Brain (organoid and tissue), 16 donors: ENCODE measurements at places on chromosomes 12 and 14.
A peak's percentile ranks its signal among the peaks of the same experiment; 100 is the strongest.

- DNase-seq = no peak
These were observed 38.1 kb upstream of the GARIN2 start for GRCh38 chr14:67151082-67151666.

- no peak for DNase-seq
These were observed 241.5 kb downstream of the SNAPC1 start for GRCh38 chr14:62003701-62004100.

GRCh38 chr12:45435945-45436710, 220.2 kb downstream of the ANO6 start:
- DNase-seq = no peak

DNA sequence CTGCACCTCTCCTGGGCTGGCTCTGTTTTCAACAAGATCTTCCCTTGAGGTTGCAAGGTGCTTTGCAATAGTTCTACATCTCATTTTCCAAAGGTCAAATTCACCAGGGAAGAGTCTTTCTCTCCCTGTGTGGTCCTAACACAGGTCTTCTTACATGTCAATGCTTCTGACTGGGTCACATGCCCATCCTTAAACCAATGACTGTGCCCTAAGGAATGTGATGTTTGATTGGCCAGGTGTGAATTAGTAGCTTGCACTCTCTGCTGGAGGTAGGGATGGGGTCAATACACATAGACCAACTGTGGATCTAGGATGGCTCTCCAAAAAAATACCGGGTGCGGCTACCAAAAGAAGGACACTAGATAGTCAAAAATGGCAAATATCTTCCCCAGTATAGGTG, 19.9 kb upstream of the KCNK10 start:
- DNase-seq = no peak

DNA sequence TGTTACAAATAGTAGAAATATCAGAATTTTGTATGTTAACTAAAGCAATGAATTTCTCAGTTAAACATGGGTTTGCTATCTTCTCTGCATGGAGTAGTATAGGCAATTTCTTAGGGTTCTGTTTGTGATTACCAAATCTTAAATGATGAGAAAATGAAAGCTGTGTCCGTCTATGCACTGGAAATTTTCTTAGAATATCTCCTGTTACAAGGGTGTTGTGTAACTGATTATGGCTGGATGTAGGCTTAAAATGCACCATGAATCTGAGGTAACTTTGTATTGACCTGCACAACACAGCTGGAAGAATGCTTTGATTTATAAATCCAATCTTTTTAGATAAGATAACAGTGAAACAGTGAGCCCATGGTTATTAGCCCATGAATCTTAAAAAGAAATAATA, 17.8 kb downstream of the TRIP11 start:
- no peak for DNase-seq

DNA sequence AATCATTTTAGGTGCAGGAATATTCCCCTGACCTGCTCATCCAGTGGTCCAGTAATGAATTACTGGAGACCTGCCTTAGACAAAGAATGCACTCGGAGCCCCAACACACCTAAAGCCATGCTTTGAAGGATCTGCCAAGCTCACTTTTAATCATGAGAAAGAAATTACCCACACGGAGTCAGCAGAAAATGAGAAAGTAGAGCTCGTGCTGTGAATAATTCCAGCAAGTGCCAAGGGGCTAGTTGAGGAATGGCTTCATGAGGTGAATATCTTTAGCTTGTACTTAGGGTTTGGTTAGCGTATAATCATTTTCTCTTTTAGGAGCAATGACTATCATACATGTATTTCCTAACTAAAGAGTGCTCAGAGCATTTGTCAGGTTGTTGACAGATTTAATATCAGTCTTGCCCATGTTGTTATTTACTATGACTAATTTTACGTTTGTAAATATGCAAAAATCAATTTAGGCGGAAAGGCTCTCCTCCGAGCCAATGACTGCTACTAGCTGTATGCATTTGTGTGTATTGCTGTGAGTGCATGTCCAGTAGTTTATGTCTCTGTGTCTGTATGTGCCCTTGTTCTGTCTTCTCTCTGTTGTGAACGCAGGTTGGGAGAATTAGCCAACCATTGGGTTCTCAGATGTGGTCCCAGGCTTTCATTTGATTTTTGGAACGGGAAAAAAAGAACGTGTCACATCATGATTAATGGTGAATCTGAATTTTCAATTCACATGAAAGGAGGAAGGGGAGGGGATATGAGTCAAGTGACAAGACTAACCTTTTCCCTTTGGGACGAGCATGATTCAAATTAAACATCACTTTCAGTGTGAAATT, 98.4 kb downstream of the RMST start:
- DNase-seq = peak; percentile 39

- DNase-seq = no peak
These were observed 49.8 kb upstream of the RAP1B start for GRCh38 chr12:68560851-68561422.

- DNase-seq = peak; percentile 24
These were observed 147.4 kb downstream of the EFCAB11 start for GRCh38 chr14:89807151-89807550.

GRCh38 chr12:104568935-104569334, 112.2 kb downstream of the CHST11 start:
- no peak for DNase-seq

- DNase-seq = peak; percentile 64
These were observed 413 bp upstream of the ALX1 start for GRCh38 chr12:85279449-85280164.

DNA sequence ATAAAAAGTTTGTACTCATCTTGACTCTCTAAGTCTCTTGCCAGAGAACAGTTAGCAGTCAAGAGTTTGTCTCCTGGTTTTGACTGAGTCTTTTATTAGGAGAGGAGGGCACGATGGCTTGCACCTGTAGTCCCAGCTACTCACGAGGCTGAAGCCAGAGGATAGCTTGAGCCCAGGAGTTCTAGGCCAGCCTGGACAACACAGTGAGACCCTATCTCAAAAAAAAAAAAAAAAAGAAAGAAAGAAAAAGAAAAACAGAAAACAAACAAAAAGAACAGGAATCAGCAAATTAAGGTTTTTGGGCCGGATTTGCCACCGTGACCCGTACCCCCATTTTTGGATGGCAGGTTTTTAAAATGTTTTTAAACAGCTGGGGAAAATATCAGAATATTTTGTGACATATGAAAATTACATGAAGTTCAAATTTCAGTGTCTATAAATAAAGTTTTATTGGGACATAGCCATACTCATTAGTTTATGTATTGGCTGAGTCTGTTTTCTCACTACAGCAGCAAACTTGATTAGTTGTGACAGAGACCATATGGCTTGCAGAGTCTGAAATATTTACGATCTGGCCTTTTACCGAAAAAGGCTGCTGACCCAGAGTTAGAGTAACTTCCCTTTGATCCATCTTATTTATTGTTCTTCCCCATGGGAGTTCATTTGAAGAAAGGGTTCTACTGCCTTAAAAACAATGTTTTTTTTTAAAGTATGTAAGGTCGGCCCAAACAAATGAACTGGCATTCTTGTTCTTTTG, 31.2 kb downstream of the VEZT start:
- no peak for DNase-seq

GRCh38 chr14:33934043-33934750, 16.7 kb downstream of the EGLN3 start:
- no peak for DNase-seq

DNA sequence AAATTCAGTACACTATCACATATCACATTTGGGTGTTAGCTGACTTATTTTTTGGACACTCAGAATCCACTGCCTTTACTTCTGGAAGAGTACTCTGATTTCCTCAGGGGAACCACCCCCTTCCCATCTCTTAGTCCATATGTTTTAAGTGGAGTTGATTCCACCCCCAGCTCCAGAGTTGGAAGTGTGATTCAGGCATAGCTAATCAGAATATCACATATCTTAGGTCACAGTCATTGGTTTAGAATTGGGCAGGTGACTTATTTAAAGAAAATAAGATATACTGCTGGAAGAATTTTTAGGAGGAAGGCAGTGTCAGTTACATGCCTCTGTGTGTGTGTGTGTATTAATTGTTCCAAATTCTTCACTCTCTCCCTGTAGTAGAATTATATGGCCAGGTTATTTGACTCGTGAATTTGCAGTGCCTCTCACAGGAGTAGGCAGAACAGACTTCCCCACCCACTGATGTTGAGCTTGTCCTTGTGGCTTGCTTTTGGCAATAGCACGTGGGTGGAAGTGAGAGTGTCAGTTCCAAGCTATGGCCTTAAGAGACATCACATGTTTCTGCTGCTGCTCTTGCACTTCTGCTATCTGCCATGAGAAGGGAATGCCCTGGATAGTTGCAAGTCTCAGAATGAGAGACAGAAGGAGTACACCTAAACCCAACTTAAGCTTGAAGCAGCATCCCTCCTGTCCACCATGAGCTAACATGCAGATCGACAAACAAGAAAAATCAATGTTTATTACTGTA, 6.4 kb upstream of the GAS2L3 start:
- DNase-seq = no peak

GRCh38 chr14:22656945-22657731, 13.0 kb upstream of the OR6J1 start:
- DNase-seq = no peak

DNA sequence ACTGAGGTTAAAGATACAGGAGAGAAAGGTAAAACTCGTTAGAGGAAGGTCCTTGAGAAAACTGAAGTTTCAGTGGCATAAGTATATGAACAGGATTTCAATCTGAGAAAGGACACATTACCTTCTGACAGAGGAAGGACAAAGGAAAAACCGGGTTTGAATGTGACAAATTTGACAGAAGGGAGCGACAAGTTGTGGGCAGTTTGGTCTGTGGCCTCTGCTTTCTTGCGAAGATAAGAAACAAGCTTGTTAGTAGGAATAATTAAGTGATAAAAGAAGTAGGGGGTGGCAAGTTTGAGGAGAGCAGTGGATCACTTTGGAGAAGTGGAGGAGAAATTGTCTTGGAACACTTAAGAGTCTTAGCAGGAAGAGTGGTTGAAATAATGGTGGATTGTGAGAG, 5.1 kb downstream of the MON2 start:
- no peak for DNase-seq

DNA sequence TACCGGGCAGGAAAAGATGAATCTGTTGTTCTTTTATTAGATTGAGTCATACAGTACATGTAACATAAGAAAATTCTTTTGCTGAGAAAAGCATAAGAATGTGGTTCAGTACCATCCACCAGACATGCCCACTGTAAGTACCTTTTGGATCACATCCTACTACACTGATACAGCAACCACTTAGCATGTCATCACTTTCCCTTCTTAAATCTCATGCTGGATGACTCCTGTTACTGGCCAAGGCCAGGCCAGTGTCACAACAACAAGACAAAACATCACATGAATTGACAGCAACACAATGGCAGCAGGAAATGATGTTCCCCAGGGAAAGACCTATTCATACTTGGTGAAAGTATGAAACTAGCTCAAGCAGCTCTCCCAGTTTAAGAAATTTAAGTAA, 46.4 kb downstream of the STXBP6 start:
- no peak for DNase-seq

GRCh38 chr14:99589031-99589441, 15.0 kb downstream of the CCDC85C start:
- DNase-seq = no peak

- no peak for DNase-seq
These were observed 7.1 kb downstream of the PTHLH start for GRCh38 chr12:27965411-27965810.

DNA sequence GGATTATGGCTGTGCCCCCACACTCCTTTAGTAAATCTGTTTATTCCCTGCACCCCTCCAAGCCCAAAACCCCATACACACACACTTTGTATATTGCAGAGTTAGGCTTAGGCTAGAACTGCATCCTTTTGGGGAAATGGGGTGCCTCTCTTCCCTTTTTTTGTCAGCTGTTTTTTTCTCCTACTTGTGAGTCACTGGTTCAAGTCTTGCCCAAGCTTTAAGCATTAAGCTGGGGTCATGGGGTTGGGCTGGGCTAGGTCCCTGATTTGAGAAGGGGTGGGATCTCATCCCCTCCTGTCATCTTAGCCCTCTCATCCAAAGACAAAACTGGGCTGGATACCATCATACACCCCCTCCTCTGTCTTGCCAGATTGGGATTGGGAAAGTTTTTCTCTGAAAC, 1.6 kb downstream of the LRP1 start:
- no peak for DNase-seq

GRCh38 chr12:131850856-131851559, 22.8 kb downstream of the MMP17 start:
- no peak for DNase-seq

DNA sequence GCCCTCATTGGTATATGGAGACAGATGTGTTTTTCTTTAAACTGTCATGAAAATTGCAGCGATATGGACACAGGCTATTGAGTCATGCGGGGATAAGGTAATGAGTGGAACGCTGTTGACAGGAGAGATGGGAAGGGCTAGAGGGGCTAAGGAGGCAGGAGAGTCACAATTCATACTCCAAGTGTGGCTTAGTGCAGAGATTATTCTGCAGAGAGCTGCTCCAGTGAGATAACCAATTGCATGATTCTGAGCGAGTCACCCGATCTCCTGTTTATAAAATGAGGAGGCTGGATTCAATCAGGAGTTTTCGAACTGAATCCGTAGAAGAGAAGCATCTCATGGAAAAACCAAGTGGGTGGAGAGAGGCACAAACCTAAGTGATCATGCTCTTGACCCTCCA, 106.4 kb upstream of the PLEKHG7 start:
- no peak for DNase-seq

GRCh38 chr12:130076752-130077151, 85.5 kb upstream of the FZD10 start:
- no peak for DNase-seq

DNA sequence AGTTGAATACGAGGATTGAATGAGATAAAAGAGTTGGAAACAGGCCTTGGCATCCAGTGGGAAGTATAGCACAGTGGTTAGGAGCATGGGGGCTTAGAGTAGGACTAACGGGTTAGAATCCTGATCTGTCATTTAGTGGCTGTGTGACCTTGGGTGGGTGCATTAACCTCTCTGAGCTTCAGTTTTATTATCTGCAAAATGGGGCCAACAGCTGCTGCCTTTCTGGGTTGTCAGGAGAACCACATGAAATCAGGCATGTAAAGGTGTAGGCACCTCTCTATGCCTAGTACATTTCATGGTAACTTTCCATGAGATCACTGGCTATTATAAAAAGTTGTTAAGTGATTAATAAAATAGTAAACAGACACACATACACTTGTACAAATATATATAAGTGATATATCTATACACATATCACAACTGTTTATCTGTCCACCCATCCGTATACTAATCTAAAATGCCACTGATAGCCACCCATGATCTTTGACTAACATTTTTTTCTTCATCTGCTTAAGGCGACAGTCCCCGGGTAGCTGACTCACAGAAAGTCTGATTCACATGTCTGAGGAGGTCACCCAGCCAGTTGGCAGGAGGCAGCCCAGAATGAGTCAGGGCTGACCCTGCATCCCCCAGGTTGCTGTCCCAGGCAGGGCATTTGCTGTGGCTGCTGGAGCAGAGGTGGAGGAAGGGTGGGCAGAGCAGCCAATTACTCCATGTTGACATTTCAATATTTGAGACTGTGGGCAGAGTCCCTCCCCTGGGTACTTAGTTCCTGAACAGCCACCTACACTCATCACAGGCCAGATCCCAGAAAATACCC, 125.6 kb upstream of the NOS1 start:
- DNase-seq = no peak

- DNase-seq = no peak
These were observed 129.5 kb downstream of the SLC38A6 start for GRCh38 chr14:61110316-61111082.
